ENCODE measurements at places on chromosomes 12 and 14.

DNA sequence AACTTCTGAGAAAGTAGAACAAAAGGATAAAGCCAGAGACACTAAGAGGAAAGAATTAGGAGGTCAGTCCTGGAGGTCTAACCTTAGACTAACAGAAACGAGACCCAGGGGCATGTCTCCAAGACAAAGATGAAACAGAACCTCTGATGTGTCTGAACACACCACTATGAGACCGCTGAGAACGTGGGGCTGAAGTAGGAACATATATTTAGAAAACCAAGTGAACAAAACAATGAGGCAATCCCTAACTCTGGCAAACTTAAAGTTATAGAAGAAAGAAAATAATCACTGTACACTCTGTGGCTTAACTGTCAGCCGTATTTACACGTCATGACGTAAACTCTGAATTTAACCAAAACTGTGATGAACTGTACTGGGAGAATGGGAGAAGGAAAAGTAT lies 17.9 kb downstream of the KCTD10 start:
- DNase-seq: no peak

GRCh38 chr12:106001105-106001836 lies 137.5 kb downstream of the NUAK1 start:
- DNase-seq: no peak

DNA sequence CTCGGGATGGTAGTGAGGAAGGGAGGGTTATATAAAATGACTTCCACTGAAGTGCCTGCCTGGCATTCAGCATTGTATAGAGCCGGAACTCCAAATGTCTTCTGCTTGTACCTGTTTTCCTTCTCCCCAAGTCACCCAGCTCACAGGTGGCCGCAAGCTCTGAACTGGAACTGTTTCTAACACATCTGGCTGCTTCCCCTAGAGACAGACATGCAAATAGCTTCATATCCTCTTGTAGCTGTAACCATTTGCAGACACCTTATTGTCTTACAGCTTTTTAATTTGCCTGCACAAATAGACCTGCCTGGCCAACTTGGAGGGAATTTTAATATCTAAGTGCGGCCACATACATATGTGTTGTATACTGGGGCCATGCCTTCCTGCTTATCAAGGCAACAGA lies 126.0 kb downstream of the CHST11 start:
- no peak for DNase-seq

DNA sequence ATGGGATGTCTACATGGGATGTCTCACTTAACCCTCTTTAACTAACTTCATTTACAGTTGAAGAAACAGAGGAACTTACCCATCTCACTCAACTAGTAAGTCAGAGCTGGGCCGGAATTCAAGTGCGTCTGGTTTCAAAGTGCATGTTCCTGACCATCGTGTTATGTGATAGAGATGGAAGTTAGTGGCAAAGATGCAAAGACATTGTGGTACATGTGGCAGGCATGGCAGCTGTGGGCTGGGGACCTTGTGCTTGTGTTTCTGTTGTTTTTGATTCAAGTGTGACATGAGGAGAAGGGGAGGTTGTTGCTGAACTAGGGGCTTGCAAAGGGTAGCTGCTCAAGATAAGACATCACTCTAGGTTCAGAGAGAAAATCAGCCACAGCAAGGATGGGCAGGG lies 2.3 kb upstream of the KRT74 start:
- no peak for DNase-seq

GRCh38 chr14:78162202-78162601 lies 8.0 kb upstream of the NRXN3 start:
- DNase-seq: no peak

All from EH (cell line).